ENCODE measurements at places on chromosomes 13 and 19.

- no peak for DNase-seq
Measured at GRCh38 chr19:3006075-3006767, 22.9 kb downstream of the TLE2 start.

DNA sequence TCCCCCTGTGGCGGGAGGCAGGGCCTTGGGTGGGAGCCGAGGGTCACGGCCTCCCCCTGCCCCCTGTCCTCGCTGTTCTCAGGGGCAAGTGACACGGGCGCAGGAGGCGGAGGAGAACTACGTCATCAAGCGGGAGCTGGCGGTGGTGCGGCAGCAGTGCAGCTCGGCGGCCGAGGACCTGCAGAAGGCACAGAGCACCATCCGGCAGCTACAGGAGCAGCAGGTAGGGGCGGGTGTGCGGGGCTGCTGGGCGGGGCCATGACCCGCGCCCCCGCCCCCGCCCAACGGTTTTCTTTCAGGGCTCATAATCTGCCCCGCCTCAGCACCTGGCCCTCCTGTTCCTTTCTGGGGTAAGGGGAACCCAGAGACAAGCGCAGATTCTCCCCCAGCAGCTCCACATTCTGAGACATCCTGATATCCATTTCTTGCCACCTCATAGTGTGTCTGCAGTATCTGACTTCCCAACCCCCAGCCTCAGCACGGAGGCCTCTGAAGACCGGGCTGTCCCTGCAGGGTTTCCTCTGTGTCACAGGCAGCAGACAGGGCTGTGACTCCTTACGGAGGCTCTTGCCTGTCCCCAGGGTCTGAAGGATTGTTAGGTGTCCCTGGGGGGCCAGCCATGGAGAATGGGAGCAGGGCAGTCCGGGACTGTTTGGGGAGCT lies 15.9 kb downstream of the PRR36 start:
- no peak for DNase-seq

- DNase-seq, result no peak
Measured at GRCh38 chr19:33441277-33441699, 67.8 kb downstream of the CEBPG start.

DNA sequence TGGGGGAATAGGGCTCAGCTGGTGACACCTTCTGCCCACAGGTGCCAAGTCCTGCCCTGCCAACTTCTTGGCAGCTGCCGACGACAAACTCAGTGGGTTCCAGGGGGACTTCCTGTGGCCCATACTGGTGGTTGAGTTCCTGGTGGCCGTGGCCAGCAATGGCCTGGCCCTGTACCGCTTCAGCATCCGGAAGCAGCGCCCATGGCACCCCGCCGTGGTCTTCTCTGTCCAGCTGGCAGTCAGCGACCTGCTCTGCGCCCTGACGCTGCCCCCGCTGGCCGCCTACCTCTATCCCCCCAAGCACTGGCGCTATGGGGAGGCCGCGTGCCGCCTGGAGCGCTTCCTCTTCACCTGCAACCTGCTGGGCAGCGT lies 2.1 kb downstream of the P2RY11 start:
- no peak for DNase-seq

DNA sequence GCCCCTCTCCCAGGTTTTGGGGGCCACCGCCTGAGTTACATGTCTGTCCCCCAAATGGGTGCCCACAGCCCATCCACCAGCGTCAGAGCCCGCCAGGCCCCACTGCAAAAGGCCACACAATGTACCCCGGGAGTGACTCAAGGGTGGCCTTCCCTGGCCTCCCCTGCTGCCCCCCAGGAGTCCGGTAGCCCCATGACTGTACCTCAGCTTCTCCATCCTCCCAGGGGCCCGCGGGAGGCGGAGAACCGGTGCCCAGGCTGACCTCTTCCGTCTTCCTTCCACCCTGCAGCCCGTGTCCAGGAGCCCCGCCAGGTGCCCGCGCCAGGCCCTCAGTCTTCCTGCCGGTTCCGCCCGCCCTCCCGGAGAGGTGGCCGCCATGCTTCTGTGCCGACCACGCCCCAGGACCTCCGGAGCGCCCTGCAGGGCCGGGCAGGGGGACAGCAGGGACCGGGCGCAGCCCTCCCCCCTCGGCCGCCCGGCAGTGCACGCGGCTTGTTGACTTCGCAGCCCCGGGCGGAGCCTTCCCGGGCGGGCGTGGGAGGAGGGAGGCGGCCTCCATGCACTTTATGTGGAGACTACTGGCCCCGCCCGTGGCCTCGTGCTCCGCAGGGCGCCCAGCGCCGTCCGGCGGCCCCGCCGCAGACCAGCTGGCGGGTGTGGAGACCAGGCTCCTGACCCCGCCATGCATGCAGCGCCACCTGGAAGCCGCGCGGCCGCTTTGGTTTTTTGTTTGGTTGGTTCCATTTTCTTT lies 10.3 kb downstream of the CBARP start:
- DNase-seq, result no peak

GRCh38 chr19:16586991-16587832 lies 15.0 kb upstream of the SLC35E1 start:
- DNase-seq, result no peak

DNA sequence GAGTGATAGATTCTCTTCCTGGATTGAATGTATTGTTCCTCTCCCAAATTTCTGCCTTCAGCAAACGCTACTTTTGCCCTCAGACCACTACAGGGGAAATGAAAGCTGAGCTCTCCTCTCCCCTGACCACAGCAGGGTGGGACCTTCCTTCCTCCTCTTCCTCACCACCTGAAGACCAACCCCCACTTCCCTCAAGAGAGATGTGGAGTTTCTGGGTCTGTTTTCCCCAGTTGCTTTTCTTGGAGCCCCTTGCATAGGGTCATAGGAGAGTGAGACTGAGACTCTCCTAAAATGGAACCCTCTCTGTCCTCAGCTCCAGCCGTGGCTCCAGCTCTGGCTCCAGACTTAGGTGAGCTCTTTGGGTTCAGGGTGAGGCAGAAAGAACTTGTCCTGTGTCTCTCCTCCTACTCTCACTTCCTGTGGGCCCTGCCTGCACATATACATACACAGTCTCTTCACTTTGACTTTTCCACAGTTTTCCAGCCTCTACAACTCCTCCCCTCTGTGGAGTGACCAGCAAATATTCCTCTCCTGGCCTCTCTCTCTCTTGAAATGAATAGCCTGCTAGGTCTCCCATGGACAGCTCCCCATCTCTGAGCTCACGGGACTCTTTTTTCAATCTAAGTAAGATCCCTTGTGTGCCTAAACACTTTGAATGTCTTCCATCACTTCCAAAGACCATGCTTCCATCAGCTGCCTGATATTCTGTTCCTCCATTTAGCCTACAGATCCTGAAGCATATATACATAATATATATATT lies 19.2 kb upstream of the ZNF175 start:
- DNase-seq, result no peak

- DNase-seq, result peak; percentile 51
Measured at GRCh38 chr19:30340771-30341561, 31.2 kb upstream of the ZNF536 start.

GRCh38 chr13:108947551-108948030 lies 318.2 kb downstream of the MYO16 start:
- no peak for DNase-seq

GRCh38 chr13:65292488-65292901 lies 1937.6 kb downstream of the PCDH9 start:
- peak; percentile 4 for DNase-seq

DNA sequence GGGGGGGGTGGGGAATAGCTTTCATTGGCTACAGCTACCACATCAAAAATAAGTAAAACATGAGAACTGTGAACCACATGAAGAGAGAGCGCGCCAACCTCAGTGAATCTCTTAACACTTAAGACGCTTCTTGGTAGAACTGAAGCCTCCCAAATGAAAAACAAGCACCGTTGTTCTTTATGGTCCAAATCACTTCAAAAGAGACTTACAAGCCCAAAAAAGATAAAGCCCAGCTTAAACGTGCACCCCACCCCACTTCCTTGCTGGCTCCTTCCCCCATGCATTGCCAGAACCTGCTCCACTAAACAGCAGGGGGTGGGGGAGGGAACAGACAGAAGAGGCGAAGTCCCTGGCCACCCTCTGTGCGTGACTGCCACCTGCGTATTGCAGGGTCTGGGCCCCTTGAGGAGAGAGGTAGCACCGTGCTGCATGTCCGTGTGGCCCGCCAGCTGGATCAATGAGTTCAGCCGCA lies 479.1 kb downstream of the FOXO1 start:
- DNase-seq, result no peak

DNA sequence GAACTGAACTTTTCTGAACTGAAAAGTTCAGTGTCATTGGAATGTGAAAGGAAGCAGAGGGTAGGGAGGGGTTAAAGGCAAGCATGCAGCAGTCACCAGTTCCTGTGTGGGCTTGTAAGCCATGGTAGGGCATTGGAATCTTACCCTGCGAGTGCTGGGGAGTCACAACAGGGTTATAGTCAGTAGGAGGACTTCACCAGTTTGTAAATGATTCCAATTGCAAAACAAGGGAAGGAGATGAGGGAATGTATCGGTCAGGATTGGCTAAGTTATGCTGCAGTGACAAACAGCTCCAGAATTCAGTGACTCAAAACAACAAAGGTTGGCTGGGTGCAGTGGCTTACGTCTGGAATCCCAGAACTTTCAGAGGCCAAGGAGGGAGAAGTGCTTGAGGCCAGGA lies 12.8 kb downstream of the LYPD3 start:
- DNase-seq, result no peak

DNA sequence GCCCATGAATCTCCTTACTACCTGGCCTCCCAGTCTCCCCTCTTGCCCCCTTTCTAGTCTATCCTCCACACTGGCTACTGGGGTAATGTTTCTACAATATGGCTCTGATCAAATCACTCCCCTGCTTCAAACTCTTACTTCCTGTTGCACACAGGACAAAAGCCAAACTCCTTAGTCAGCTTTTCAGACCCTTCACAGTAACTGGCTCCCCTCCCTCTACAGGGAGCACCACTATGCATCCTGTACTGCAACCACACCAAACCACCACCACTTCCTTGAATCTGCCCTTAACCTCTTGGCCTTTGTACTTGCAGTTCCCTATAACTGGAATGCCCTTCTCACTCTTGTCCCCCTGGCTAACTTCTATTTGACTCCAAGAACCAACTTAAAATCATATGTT lies 32.2 kb downstream of the DEDD2 start:
- DNase-seq, result no peak

DNA sequence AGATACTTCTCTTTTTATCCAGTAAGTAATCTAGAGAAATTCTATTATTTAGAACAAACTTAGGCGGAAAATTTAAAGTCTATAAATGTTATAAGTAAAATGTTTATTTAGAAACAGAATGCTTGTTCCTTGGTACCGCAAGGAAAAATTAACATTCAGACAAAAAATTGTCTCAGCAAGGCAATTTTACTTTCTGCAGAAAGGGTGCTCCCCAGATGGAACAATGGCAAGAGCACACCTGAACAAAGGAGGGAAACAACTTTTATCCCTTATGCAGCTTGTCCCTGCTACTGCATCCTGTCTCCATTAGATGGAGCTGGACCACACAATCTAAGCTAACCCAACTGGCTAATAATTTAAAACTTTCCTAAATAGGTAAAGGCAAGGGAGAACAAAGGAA lies 6.5 kb upstream of the ZNF708 start:
- no peak for DNase-seq

GRCh38 chr13:74869846-74870245 lies 612.1 kb downstream of the TBC1D4 start:
- DNase-seq, result no peak

DNA sequence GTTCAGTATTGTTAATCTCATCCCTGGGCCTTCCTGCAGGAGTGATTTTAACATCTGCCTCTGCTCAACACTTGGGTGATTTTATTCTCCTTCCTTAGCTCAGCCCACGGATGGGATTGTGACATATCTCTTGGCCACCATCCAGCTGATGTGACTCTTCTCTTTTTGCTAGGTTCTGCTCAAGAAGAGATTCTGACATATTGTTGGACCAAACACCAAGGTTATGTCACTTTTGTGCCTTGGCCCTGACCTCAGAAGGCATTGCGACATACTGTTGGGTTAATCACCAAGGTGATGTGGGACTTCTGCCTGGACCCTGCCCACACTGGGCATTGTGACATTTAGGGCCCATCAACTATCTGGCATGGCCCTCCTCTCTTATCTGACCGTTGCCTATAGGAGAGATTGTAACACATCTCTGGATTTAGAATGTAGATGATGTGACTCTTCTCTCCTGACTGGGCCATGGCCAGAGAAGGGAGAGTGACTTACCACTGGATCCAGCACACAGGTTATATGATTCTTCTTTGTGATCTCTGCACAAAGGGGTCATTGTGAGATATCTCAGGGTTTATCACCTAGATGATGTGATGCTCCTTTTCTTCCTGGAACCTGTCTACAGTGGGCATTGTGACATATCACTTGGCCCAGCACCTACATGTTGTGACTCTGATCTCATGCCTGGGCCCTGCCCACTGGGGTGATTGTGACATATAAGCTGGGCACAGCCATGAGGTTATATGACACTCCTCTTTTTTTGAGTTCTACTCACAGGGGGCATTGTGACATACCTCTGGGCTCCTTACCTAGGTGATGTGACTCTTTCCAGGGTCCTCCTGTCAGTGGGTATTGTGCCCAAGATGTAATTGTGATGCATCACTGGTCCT lies 88.8 kb downstream of the ZNF429 start:
- no peak for DNase-seq

- no peak for DNase-seq
Measured at GRCh38 chr19:44303320-44303719, 1.5 kb downstream of the ZNF235 start.

- no peak for DNase-seq
Measured at GRCh38 chr19:43735013-43735412, 19.1 kb downstream of the IRGC start.

DNA sequence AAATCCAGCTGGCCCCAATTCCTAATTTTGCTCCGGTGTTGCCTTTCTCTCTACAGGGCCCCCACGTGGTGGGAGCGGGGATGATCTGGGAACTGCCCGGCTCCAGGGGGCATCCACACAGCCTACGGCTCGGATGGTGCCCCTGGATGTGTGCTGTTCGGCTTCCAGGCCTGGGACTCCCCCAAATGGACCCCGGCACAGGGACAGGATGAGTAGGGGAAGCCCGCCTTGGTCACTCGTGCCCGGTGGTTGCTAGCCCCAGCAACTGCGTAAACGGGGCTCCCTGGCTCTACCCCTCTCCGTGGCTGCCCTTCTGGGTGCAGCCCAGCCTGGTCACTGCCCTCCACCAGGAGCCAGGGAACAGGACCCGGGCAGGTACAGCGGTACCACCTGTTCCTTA lies 111.5 kb downstream of the TEX26 start:
- no peak for DNase-seq

DNA sequence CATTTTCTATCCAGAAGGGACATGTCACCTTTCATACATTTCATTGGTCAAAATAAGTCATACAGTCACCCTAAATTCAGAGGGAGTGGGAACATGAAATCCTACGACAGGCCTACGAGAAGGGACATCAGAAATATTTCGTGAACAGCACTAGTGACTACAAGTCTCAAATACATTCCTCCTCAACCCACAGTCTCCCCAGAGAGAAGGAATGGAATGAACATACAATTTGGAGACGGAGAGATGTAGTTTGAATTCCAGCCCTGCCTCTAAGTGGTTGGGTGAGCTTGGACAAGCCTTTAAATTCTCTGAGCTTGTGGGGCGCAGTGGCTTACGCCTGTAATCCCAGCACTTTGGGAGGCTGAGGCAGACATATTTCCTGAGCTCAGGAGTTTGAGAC lies 9.9 kb downstream of the SERTM1 start:
- DNase-seq, result no peak
